Activated CD4-positive, alpha-beta T cell treated with anti-CD3 and anti-CD28 coated beads, Interleukin-2, Interleukin-4, amounts not matched to agents 100 ng/mL and 50 ng/mL, durations not matched to agents 16 hours and 8 hours (primary cell): ENCODE measurements at places on chromosomes 2 and 18.

DNA sequence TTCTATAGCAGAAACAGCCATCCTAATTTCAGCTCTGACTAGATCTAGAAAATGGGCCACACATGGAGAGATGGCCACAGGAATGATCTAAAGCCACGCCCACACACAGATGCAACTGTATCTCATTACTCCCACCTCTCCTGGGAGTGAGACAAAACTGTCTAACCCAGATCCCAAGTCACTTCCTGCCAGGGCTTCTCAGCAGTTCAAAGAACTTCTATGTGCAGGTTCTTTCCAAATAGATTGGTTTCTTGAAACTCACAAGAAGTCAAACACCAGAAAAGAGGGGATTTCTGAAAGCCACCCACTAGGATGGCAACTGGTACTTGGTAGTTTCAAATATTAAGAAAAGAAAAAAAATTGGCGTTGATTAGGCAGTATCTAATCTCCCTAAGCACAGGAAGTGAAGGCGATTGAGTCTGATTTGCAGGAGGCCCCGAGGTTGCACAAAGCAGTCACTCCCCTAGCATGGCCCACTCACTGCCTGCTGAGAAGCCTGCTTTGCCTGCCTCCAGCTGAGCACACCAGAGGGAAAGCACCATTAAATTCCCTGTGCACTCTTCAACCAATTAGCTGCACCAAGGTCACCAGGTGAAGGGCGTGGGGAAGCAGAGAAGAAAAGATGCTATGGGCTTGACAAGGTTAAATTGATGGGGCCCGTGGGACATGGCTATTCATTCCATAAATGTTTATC, 51.1 kb downstream of the PAPOLG start:
- peak; percentile 22 for DNase-seq

DNA sequence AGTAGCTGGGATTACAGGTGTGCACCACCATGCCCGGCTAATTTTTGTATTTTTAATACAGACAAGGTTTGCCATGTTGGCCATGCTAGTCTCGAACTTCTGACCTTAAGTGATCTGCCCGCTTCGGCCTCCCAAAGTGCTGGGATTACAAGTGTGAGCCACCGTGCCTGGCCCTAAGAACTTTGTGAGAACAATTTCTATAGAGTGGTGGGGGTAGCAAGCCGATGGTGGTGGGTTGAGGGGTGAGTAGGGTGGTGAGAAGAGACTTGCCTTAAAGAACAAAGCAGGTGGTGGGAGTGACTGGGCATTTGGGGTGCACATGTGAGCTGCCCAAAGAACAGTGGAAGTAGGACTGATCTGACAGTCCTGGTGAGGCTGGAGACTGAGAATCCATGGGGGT, 76.0 kb upstream of the ASB18 start:
- no peak for DNase-seq

DNA sequence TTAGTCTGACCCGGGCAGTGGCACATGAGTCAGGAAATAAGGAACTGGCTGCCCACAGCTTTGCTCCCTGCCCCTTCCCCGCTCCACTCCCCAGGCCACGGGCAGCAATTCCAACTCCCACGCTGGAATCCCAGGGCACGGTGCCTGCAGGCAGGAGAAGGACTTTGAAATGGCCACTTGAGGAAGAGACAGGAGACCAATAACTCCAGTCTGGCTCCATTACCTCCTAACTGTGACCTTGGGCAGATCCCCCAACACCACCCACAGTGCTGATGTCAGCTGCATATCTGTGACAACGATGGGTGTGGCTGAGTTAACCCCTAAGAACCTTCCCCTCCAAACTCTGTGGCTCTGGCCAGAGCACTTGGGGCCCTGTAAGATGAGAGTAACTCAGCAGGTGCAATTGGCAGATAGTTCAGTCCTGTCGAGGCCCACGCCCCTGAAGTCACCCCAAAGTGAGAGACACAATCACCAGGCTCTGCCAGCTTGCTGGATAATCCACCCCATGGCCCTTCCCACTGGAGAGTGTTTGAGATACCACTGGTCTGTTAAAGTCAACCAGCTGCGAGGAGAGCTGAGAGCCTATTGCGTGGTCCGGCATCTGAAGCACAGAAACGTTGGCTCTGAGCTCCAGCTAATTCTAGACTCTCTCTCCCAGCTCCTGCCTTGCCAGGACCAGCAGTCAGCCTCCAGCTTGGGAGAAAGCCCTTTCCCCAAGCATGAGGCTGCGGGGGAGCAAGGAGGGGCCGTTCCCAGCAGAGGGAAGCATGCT, 175.2 kb downstream of the TNS1 start:
- DNase-seq = no peak

DNA sequence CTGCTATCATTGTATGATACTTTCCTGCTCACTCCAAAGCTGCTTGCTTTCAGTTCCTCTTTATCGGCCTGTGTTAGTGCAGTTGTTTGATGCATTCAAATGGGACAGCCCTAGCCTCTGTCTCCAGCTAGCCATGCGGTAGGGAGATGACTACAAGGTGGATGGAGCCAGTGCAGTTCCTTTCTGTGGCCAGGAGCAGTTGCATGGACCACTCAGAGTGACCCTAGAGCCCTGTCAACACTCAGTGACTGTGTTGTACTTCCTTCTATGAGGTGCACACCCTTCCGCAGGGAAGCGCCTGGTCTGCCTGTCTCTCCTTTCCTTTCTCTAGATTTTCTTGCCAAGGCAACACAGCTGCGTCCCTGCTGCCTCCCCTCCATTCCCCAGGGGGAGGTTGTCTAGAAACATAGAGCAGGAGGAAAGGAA, 33.8 kb downstream of the KCNS3 start:
- no peak for DNase-seq

DNA sequence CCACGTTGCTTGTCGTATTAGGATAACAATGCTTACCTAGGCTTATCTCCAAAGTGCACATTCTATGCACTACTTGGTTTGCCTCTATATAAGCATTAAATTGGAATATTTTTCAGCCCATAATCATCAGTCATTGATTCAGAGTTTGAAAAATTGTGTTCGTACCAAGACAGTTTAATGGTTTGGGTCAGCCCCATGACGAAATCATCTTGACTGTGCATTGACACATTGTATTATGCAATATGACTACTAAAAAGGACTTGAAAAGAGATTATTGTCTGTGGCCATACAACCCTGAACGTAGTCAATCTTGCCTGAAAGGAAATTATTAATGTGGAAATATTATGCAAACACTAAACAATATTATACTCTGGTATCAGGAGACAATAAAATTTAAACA, 141.3 kb downstream of the EML6 start:
- no peak for DNase-seq

GRCh38 chr2:9658972-9659371, 28.2 kb upstream of the YWHAQ start:
- no peak for DNase-seq

GRCh38 chr18:22667616-22668422, 250.1 kb upstream of the CTAGE1 start:
- DNase-seq = peak; percentile 25

GRCh38 chr2:33313039-33313438, 163.4 kb upstream of the RASGRP3 start:
- DNase-seq = no peak

GRCh38 chr2:161418715-161419637, 2.9 kb downstream of the TBR1 start:
- DNase-seq = no peak

DNA sequence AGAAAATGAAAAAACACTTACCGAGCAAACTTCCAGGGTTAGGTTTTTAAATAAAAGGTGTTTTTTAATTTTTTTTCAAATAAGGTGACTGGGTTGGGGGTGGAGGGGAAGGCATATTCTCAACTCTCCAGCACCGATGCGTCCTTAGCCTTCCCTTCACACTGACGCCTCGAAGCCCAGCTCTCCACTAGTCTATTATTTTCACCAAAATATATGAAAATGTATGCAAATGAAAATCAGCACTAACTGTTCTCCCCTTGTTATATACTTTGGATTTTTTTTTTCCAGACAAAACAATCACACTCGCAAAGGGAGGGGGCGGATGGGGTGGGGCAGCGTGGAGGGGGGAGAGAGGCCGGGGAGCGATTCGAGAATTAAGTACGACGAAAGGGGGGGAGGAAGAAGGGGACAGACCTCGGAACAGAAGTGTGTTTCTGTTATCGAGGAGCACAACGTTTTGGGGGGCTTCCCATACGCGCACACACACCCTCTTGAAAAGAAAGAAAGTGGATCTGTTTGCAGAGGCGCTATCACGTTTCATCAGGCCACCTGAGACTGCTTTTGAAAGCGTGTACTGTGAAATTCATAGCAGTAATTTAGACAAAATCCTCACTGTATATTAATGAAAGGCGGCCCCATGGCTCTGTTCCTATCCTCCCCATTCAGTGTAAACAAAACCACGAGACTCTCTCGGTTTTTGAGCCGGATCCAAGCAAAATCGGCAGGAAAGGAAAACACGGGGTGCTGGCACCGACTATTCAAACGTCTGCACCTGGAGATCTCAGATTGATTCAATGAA, 2.4 kb upstream of the POU3F3 start:
- no peak for DNase-seq

- DNase-seq = no peak
These were observed 586.4 kb upstream of the REG3G start for GRCh38 chr2:78439122-78439521.

GRCh38 chr2:85255813-85256594, 71.8 kb downstream of the TGOLN2 start:
- DNase-seq = no peak
